AG09309 (cell line): ENCODE measurements at places on chromosomes 4 and X.
A peak's percentile ranks its signal among the peaks of the same experiment; 100 is the strongest.

- no peak for DNase-seq
These were observed 900 bp upstream of the MTMR1 start for GRCh38 chrX:150692296-150692695.

GRCh38 chrX:21863241-21863640 is 7.5 kb downstream of the YY2 start:
- no peak for DNase-seq

GRCh38 chr4:176150704-176151103 is 44.7 kb downstream of the SPATA4 start:
- no peak for DNase-seq

- no peak for DNase-seq
These were observed 22.9 kb downstream of the FHL1 start for GRCh38 chrX:136170139-136170800.

DNA sequence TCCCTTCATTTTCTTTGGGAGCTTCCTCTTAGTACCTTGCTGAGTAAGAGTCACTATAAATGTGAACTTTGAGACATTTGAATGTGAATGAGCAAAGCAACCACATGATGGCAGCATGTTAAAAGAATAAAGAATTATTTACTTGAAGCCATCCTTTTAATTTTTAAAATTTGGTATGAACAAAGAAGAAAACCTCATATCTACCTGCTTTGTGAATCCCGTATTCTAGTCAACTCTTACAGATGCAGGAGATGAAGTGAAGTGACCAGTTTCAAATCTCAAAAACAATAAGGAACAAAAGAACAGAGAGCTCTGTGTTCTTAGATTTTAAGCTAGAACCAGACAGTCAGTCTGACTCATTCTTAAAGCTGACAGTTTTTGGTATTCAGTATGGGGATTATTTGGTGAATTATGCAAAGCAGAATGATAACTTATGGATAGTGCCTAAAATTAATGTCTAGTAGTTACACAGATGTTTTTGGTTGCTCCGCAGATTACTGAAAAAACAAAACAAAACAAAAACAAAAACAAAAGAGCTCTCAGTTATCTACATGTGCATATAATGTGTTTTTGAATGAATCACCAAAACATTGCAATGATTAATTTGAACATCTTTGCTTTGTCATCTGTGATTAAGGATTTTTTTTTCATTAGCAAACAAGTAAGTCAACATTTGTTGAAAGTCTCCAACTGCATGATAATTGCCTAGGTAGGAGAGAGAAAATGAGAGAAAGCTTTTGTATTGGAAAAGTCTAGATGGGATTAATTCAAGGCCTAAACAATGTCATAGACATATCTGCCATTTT is 48.2 kb upstream of the H2AZ1 start:
- no peak for DNase-seq

GRCh38 chr4:175062183-175062592 is 144.0 kb downstream of the ADAM29 start:
- no peak for DNase-seq

GRCh38 chr4:61401771-61402170 is 201.6 kb downstream of the ADGRL3 start:
- DNase-seq, result no peak

DNA sequence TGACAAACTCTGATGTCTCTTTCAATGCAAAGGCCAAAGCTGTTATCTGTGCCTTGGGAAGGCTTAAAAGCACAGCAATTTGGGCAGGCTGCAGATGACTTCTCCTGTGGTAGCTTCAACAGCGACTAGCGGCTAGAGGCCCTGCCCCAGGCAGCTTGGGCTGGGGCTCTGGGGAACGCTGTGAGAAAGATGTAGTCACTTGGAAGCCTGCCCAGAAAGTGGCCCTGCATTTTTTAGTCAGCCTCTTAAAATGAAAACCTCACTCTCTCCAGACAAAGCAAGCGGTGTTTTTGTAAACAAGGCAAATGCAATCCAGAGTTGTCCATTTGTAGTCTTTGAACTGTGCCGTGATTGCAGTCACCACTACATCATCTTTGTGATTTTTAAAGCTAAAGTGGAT is 27.5 kb downstream of the PCYT1B start:
- DNase-seq, result peak; percentile 5

- DNase-seq, result no peak
These were observed 2.1 kb upstream of the ETDC start for GRCh38 chrX:135307171-135307570.

DNA sequence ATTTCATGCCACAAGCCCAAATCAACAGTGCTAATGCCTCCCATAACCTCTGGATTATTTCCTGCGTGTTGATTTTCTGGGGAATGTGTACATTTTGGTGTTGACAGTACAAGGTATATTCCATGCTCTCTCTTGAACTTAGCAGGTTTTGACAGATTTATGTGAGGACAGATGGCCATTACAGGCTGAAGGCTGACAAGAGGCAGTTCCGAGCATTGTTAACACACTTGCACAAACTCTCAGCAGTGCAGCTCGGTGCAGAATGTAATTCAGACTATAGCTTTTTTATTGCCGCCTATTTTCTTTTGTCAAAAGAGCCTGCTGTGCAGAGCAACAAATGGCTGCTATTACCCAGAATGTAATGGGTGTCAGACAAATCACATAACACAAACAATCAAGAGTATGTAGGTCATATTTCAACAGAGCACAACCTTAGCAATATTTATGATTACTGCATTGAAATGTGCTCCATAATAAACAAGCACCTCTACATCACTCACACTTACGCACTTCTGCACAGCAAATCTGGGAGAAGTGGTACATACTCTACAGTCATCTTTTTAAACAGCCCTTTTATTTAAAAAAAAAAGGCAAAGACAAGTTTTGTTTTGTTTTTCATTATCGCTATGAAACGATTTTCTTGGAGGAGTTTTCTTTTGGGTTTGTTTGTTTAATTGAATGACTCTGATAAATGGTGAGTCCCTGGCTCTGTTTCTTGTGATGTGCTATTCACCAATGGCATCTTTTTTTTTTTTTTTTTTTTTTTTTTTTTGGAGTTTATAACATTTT is 71.6 kb downstream of the PPARGC1A start:
- no peak for DNase-seq

DNA sequence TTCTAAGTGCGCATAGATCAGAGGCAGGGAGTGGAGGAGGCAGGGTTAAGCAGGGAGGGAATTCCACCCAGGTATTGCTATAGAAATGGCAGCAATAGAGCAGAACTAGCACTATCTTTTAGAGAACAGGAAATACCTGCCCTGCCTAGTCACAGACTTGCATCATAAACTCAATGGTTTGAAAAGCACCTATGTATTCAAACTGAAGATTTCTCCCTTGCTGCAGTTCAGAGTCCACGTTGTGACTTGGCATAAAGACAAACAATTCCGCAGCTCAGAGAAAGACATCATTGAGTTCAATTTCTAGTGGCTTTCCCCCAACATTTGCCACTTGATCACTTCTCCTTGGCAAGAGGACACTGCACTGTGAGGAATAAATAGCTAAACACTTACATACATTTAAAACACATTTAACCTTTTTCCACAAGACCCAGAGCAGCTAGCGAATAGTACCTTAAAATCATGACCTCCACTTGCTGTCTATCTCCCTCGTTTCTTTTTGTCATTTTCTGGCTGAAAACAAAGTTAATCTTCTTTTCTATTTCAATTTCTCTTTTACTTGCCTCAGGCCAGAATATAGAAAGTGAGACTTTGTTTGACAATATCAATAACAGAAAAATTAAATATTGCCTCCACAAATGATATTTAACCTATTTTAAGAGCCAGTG is 42.4 kb downstream of the SLC7A11 start:
- DNase-seq, result no peak

GRCh38 chr4:40152637-40153036 is 44.2 kb upstream of the RHOH start:
- no peak for DNase-seq

GRCh38 chrX:3815896-3816664 is 102.6 kb upstream of the PRKX start:
- DNase-seq, result no peak

GRCh38 chrX:48913605-48914366 is 2.3 kb upstream of the SLC35A2 start:
- DNase-seq, result no peak

DNA sequence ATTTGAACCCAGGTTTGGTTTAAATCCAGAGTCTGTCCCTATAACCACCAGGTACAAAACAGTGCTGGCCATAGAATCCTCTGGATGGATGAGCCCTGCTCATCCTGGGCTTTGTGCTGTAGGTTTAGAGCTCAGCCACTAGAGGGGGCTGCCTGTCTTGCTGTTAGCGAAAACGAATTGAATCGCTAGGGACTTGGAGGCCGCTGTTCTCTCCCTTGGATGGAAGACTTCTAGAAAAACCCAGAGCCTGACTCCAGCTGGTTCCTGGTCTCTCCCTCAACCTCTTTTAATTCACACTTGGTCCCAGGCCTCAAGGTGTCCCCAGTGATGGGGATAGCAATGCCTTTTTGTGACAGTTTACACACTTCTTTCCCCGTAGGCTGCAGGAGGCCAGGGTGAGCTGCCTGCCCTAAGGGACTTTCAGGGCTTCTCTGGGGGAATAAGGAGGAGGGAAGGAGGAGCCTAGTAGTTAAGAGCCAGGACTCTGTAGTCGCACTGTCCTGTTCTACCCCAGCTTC is 8.7 kb downstream of the RIPPLY1 start:
- DNase-seq, result peak; percentile 28

GRCh38 chrX:274904-275475 is 6.2 kb upstream of the PLCXD1 start:
- DNase-seq, result no peak

DNA sequence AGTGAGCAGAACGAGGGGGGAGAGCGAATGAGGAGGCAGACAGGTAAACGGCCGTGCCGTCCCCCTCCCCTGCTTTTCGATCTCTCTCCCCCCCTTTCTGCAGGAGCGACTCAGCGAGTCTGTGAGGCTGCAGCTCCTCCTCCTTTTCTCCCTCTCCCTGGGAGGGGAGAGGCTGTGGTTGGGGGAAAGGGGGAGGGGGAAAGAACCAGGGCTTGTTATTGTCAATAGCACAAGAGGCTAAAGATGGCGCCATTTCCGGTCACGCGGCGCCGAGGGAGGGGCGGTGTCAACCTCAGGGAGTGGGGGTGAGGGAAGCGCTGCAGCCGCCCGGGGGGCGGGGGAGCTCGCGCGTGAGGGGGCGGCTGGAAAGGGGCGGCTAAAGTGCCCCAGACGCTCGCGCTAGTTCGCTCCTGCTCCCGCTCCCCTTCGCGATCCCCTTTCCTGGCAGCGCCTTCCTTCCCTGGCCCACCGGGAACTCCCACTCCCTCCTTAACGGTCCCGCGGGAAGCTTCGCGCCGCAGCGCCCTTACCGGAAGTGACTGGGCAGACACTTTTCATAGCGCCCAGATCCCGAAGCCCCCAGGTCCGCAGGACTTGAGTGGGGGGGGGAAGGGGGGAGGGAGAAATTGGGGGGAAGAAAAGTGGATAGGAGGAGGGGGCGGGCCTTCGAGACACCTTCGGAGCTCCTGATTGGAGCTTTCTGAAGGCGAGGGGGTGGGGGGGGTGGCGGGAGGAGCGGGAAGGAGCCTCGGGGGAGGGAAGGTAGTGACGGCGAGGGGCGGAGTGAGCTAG is at the start of gene CUL4B:
Gene CUL4B (minus strand): TSS at position 121 of the 792 bp plus-strand sequence. CDS start 324 bp downstream, outside the sequence.
- peak; percentile 82 for DNase-seq

DNA sequence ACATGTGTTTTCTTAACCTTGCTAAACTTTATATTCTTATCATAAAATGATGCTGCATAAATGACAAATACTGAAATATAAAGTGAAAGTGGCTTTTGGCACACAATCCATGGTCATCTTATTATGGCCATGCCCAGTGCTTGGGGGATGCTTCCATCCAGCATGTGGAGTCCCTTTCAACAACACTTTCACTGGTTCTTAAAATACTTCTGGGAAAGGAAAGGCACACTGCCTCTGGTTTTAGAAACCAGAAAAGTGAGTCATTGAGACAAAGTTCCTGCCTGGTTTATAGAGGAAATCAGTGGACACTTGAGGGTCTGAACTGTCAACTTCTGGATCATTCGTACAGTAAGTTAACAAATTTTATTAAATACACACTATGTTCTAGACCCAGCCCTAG is 248.0 kb upstream of the ADAMTS3 start:
- DNase-seq, result peak; percentile 46

DNA sequence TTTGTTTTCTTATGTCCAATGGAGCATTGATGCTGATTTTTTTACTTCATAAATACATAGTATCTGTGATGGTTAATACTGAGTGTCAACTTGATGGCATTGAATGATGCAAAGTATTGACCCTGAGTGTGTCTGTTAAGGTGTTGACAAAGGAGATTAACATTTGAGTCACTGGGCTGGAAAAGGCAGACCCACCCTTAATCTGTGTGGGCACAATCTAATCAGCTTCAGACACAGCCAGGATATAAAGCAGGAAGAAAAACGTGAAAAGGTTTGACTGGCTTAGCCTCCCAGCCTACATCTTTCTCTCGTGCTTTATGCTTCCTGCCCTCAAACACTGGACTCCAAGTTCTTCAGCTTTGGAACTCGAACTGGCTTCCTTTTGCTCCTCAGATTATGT is 230.6 kb upstream of the SPRY1 start:
- DNase-seq, result no peak

DNA sequence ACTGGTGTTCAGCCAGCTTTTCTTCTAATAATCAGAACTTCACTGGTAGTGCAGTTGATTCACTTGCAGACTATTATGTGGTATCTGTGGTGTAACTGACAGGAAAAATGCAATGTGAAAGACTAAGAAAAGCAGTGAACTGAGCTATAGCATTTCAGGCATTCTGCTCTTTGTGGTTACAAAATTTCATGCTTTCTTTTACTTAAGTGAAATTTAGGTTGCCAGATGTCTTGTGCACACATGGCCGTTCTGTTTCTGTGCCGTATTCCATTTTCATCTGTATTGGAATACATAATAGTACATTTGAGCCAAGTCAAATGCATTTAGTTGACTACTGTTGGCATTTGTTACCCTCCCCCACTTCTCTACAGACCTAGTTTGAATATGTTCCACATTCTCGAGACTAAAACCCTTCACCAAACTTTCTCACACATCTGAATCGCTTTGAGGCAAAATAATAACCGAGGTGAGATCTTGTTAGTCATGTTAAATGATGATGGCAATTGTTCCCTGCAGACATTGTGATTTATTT is 8.2 kb downstream of the RTL3 start:
- peak; percentile 44 for DNase-seq

DNA sequence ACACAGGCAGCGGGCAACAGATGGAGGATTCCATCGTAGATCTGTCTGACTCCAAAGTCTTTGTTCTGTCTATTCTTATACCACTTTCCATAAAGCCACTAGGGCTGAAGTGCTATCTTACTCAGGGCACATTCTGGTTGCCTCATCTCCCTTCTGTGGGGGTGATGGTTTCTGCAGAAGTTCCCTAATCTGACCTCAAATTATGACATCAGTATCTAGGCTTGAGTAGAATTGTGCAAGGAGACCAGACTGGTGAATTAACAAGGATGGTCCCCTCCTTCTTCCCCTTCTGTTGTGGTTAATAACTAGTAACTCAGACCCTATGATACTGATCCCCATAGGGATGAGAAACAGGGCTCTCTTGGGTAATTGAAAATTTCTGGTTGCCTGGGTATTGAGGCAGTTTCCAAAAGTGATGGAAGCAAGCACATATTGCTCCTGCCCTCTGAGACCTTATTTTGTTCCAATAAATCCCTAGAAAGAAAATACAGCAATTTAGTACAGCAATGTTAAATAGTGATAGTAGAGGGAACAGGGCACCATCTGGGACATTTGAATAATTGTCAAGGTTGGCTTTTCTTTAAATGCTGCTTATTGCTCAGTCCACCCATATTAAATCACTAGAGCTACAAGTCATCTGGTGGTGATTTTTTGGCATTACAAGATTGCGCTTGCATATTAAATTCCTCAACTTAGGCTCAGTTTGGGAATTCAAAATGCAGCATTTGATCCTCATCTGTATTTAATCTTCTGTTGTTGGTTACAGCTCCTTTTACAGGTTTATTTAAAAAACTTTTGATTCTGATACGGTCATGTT is 57.3 kb upstream of the AP1S2 start:
- no peak for DNase-seq

GRCh38 chrX:41145920-41146608 is 60.8 kb downstream of the USP9X start:
- peak; percentile 81 for DNase-seq
